Stimulated activated CD4-positive, alpha-beta T cell treated with anti-CD3 and anti-CD28 coated beads, Interleukin-1b, Interleukin-23, amount 100 ng/mL, for 1 hour (primary cell): ENCODE measurements at places on chromosomes 5 and 9.

DNA sequence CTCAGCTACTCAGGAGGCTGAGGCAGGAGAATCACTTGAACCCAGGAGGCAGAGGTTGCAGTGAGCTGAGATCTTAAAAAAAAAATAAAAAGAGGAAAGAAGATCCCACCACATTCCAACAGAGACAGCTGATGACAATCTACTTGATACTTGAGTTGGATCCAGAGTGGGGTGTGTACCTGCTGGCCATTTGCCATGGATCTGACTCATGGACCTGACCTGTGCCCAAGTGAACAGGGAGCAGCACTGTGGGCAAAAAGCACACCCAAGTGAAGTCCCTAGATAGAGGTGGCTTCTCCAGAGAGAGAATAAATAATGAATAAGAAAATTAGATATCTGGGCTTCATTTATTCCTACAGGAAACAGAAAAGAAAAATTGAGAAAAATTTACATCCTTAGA, 81.2 kb upstream of the MIER3 start:
- DNase-seq, result no peak

DNA sequence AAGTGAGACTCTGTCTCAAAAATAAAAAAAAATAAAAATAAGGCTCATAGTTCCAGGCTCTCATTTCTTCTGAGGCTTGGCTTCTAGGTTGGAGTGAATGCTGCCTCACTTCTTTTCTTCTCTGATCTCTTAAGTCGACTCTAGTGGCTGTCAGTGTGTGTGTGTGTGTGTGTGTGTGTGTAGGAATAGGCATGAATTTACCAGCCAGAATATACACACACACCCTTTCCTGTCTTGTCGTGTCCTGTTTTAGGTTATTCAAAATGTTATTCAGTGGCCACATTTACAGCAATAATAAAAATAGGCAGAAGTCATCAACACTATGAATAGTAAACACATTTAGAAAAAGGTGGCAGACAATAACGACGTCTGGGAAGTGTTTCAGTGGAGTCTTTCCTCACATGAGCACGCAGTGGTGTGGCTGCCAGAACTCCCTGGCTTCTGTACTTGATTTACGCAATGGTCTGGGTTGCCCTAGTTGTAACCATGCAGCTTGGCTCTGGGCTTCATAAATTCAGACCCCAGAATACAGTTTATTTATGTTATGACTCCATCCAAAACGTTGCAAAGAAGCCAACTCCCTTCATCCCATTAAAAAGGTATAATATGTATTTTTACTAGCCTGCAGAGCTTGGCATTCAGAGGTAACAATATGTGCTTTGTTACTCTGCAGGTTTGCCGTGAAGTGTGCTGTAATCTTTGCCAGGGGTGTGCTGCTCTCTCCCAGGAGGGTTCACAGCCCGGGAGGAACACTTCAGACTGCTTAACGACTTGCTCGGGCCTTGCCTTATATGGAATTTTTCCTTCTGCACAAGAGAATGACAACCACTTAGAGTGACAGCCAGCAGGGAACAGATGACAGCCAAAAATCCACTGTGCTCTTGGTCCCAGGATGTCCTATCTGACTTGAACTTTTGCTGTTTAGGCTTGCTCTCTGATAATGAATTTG, 34.4 kb upstream of the PALM2AKAP2 start:
- no peak for DNase-seq

GRCh38 chr9:109426626-109427402, 71.3 kb downstream of the PTPN3 start:
- no peak for DNase-seq

- no peak for DNase-seq
Measured at GRCh38 chr5:81402192-81402930, 8.4 kb upstream of the ACOT12 start.

DNA sequence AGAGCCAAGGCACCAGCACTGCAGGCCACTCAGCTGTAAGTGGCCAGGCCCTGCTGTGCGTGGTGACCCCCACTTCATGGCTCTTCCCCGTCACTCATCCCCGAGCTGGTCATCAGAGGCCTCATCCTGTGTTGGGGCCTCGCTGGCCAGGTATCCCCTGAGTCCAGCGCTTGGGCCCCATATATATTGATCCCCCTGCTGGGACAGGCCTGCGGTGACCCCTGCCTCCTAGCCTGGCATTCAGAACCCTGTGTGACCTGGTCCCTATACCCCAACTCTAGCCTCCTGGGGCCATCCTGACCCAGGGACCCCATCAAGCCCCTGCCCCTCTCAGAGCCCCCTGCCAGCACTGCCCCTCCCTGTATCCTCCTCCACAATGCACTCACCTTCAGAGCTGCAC, 12.7 kb downstream of the GBGT1 start:
- no peak for DNase-seq

DNA sequence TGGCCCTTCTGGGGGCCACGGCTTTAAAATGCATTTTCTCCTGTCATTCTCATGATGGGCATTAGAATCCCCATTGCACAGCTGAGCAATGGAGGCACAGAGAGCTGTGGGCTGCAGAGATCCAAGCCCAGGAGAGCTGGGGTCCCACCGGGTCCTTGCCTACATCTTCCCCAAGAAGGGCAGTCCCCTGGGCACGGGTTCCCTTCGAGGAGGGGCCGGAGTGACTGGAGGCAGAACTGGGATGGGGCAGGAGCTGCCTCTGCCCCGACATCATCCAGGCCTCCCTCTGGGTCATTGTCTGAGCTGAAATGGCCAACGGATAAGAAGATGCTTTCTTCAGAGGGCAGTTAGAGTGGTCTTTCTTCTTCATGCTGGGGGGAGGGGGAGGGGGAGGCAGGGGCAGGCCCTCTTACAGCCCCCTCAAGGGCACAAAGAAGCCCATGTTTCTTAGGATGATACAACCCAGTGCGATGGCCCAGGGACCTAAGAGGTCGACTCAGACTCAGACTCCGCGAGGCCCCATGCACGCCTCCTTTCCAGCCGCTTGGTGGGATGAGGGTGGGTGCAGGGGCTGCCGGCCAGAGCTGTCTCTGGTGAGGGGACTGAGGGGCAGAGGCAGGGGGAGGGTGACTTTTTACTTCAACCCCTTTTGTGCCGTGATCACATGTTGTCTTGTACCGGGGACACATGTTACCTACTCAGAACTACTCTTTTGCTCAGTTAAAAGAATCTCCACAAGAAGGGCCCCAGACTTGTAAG, 112.4 kb upstream of the IRX2 start:
- DNase-seq, result no peak

DNA sequence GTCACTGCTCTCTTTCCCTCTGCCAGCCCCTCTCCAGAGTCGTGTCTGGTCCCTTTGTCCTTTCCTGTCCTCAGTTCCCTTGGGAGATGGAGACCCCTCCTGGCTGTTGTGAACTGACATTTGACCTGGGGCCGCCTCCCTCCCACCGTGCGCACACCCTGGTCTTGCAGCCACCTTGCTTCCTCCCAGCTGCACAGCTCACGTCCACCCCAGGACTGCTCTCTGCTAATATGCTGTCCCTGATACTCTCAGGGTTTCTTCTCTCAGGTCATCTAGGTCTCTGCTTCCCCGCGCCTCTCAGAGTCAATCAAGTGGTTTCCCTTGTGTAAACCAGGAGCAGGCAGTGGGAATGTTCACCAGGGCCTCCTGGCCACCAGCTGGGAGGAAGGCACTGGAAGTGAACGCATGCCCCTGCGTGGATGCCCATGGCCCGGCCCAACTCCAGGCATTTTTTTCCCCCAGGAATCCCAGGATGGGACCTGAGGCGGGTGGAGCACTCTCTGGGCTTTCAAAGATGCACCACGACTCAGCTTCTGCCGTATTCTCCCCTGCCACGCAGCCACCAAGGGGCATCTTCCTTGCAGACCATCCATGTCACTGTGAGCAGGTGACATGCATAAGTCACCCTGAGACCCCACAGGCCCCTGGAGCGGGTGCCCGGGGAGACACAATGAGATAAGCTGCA, 142.4 kb downstream of the OLFM1 start:
- no peak for DNase-seq

DNA sequence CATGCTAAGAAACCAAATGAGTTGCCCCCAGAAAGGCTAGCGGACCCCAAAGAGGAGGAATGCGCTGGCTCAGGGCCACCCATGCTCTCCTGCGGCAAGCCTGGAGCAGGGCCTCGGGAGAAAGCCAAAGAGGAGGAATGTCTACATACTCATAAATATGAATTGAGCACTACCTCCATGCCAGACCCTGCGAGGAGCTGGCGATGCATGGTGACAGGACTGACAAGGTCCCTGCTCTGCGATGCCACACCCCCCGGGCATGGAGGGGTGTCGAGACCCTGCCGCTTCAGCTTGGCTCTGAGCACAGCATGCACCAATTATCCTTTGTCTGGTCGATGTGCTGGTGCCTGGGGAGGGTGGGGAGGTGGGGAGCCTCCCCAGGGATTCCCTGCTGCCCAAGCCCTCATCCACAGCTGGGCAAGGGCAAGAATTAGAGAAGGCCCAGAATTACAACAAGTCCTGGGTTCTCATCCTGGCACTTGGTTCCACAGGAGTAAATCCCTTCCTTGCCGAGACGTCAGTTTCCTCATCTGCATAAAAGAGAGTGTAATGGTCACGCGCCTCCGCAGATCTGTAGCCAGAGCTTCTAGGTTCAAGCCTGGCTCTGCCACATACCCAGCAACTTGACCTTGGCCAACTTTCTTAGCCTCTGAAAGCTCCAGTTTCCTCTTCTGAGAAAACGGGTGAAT, 74.4 kb downstream of the FAM114A2 start:
- no peak for DNase-seq

GRCh38 chr5:34057569-34057968, 14.6 kb upstream of the C1QTNF3 start:
- DNase-seq, result no peak

- DNase-seq, result no peak
Measured at GRCh38 chr5:126359884-126360283, 63.3 kb upstream of the GRAMD2B start.

DNA sequence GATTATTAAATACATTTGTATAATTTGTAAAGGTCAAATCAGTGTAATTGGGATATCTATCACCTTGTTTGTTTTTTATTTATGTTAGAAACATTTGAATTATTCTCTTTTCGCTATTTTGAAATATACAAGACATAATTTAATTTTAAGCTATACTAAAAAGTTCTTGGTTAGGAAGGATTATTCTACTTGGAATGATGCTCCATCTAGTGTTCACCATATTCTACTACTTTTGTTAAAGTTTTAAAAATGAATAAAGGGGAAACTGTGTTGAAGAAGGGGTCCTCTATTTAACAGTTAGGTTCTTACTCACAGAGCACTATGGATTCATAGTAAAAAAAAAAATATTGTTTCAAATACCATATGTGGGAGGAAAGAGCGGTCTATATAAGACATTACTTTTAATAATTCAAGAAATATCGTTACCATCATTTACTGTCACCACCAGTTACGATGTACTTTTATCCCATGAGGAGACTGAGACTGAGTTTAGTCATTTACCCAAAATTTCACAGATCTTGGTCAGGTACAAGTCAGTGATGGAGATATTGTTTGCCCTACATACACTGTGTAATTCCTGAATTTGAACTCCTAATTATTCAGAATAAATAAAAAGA, 6.3 kb upstream of the STOM start:
- no peak for DNase-seq

DNA sequence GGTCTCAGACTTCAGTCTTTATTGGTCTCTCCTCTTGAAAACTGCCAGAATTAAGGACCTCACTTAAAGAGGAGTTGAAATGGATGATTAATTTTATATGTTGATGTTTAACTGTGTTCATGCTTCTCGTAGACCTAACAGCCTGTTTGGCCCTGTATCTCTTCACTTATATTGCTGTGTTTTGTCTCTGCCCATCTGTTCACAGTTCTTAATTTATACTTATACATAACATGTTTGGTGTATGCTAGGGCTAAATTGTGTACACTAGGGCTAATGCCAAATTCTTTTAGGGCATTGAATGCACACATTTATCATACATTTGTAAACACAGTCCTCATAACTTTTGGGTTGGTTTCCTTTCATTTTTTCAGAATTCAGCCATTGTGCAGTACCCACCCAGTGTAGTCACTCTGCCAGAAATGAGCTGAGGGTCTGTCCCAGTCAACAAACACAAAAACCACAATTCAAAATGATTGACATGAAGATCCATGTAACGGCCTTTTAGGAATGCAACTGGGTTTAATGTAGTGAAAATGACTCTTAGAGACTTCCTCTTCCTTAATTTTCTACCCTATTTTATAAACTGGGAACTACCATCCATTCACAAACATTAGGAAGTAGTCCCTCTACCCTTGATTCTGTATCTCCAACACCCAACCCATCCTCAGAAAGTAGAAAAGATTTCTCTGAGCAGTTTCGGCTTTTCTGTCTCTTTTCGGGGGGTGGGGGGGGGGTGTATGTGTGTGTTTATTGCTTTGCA, 668.8 kb upstream of the KLF4 start:
- no peak for DNase-seq

DNA sequence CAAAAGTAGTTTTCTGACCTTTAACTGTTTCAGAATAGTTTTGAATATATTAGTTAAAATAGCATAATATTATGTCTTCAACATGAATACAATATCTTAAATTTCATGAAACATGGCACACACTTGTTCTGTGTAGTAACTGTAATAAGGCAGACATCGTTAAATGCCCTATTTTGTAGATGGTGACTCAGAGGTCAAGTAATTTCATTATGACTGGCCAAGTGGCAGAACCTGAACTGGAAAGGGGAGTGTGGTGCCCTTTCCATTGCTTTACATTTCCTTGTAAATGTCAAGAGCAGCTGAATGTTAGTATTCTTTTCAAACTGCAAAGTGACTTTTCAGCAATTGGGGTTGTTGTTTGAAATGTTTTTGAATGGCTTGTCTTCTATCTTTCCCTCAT, 201.2 kb upstream of the CDKN2B start:
- no peak for DNase-seq

GRCh38 chr5:179986328-179986727, 78.6 kb upstream of the TBC1D9B start:
- DNase-seq, result no peak

GRCh38 chr5:133390416-133391353, 221.7 kb downstream of the FSTL4 start:
- DNase-seq, result no peak

DNA sequence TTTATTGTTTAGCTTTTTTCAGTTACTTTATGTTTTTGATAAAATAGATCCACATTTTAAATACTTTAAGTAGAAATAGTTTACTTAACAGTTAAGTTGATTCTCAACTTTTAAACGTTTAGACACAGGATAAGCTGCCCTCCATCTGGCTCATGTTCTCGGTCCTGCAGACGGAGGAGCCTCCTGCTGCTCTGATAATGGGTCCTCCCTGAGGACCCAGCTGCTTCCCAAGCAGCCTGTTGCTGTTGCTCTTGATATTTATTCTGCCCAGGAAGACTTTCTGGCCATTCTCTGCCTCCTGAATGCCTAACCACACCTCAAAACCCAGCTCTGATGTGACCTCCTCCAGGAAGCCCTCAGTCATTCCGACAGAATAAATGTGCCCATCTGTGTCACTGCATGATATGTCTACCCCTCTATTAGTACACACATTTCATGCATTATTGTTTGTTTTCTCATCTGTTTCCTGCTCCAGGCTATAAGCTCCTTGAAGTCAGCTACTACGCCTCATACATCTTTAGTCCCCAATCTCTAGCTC, 267.2 kb upstream of the MSX2 start:
- no peak for DNase-seq

GRCh38 chr9:95481000-95481399, 35.8 kb downstream of the PTCH1 start:
- DNase-seq, result no peak

- DNase-seq, result no peak
Measured at GRCh38 chr5:128469912-128470311, 68.1 kb downstream of the FBN2 start.
